ENCODE measurements at places on chromosomes 3 and 15. TPM values are rescaled to one million over a fixed set of nuclear protein-coding genes. Genes with fewer than 3 reads are reported as not detected.

Gene LOXL1
- total RNA-seq, result 1.2 TPM

Gene RNU6-1
- not detected for total RNA-seq

Gene REC114
- not detected for total RNA-seq

Gene TEX55
- total RNA-seq, result not detected

Gene NRROS
- total RNA-seq, result not detected

Gene SCAP
- 28.8 TPM for total RNA-seq

Gene IRAK2
- 15.7 TPM for total RNA-seq

Gene PP2D1
- not detected for total RNA-seq

Gene LINGO1
- 10.5 TPM for total RNA-seq

Gene SLC24A5
- total RNA-seq, result not detected

Gene ZNF662
- not detected for total RNA-seq

Gene OR5K2
- total RNA-seq, result not detected

Gene COL6A5
- total RNA-seq, result not detected

Gene NMB
- 11.4 TPM for total RNA-seq

Gene SPATA12
- 0.30 TPM for total RNA-seq

Gene GOLGA8K
- 0.60 TPM for total RNA-seq

Gene ANKDD1A
- total RNA-seq, result 1.9 TPM

Gene TNFAIP8L3
- total RNA-seq, result 34.7 TPM

Gene ST8SIA2
- total RNA-seq, result 0.70 TPM

Gene SI
- not detected for total RNA-seq

Gene AGTR1
- 0.77 TPM for total RNA-seq

Gene PXYLP1
- total RNA-seq, result 13.1 TPM

Gene CEMIP
- 1.2 TPM for total RNA-seq

Gene GOLGA8J
- total RNA-seq, result not detected

Gene GOLGA8M
- 0.07 TPM for total RNA-seq

Gene ZDHHC3
- total RNA-seq, result 45.9 TPM

Gene EPHA3
- not detected for total RNA-seq

Gene PIERCE2
- 4.1 TPM for total RNA-seq

Gene PLA2G4E
- total RNA-seq, result 0.03 TPM

Gene COL7A1
- total RNA-seq, result 147 TPM

Gene SCAANT1
- total RNA-seq, result not detected

Gene POLQ
- 5.6 TPM for total RNA-seq

Gene CCDC33
- total RNA-seq, result 6.8 TPM

Gene C3orf85
- not detected for total RNA-seq

Gene PAQR9
- 2.2 TPM for total RNA-seq

Gene IL17RC
- 35.3 TPM for total RNA-seq

Gene KBTBD13
- total RNA-seq, result not detected

Gene CHL1
- total RNA-seq, result not detected

Gene ADGRG7
- total RNA-seq, result not detected

Gene P2RY13
- not detected for total RNA-seq

Gene COLQ
- 0.29 TPM for total RNA-seq

Gene SLC26A6
- 16.7 TPM for total RNA-seq

Gene HCLS1
- 0.08 TPM for total RNA-seq

Gene C3orf20
- total RNA-seq, result 0.08 TPM

Gene CPA3
- not detected for total RNA-seq

Gene DUOXA2
- total RNA-seq, result not detected

Gene ALDH1L1
- total RNA-seq, result 0.30 TPM

Gene ZNF80
- not detected for total RNA-seq

Gene ANKRD34C
- not detected for total RNA-seq

Gene ARNT2
- total RNA-seq, result 16.5 TPM

Gene SLC35G2
- total RNA-seq, result 23.6 TPM

Gene SSUH2
- 1.2 TPM for total RNA-seq

Gene LDHAL6B
- not detected for total RNA-seq

Gene DNAH12
- 0.09 TPM for total RNA-seq

Measured in A549 treated with Hydrocortisone at 1 μM for 4 hours (cell line).